ENCODE measurements at places on chromosomes 4 and X. TPM values are rescaled to one million over a fixed set of nuclear protein-coding genes. Genes with fewer than 3 reads are reported as not detected.

GRCh38 chrX:31860686-31861085 is 788.8 kb upstream of the FTHL17 start:
- no peak for ATAC-seq

ODAPH gene
- total RNA-seq: 0.12 TPM

GRCh38 chr4:55218041-55218440 is 92.6 kb upstream of the KDR start:
- no peak for ATAC-seq

RS1 gene
- total RNA-seq: not detected

CXCL11 gene
- 0.24 TPM for total RNA-seq

All from esophagus mucosa (tissue), 1 donor.